ENCODE measurements at places on chromosomes 6 and 20.

- no peak overlapping the region for H3K4me3 ChIP-seq
- H3K36me3 ChIP-seq, result no peaks in the 10 kb centered on the region
- no peaks in the 10 kb centered on the region for H3K4me1 ChIP-seq
- H3K27me3 ChIP-seq, result no peaks in the 10 kb centered on the region
- no peak for DNase-seq
- no peak overlapping the region for H3K27ac ChIP-seq
Measured at GRCh38 chr6:142708651-142709050, 236.3 kb downstream of the HIVEP2 start.

- no peaks in the 10 kb centered on the region for H3K4me1 ChIP-seq
- H3K27me3 ChIP-seq, result no peaks in the 10 kb centered on the region
- H3K27ac ChIP-seq, result no peak overlapping the region
- H3K4me3 ChIP-seq, result no peak overlapping the region
Measured at GRCh38 chr6:2944405-2945152, 26.8 kb downstream of the SERPINB6 start.

DNA sequence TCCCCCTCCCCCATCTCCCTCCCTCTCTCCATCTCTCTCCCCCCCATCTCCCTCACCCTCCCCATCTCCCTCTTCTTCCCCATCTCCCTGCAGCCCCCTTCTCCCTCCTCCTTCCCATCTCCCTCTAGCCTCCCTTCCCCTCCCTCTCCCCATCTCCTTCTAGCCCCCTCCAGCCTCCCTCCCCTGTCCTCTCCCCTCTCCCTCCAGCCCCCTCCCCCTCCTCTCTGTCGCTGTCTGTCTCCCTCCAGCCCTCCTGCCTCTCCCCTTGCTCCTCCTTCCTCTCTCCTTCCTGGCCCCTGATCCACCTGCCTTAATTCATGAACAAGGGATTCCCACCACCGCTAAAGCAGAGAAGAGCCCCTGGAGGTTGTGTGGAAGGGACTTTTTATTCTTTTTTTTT lies 26.9 kb upstream of the CHMP4B start:
- DNase-seq, result no peak
- no peaks in the 10 kb centered on the region for H3K4me1 ChIP-seq
- no peaks in the 10 kb centered on the region for H3K27me3 ChIP-seq
- peaks cover 31% of the 10 kb centered on the region for H3K36me3 ChIP-seq
- no peak overlapping the region for H3K4me3 ChIP-seq

GRCh38 chr6:131431718-131432117 lies 141.3 kb upstream of the ARG1 start:
- no peak overlapping the region for H3K27ac ChIP-seq
- H3K27me3 ChIP-seq, result no peaks in the 10 kb centered on the region
- H3K36me3 ChIP-seq, result no peaks in the 10 kb centered on the region
- no peak overlapping the region for H3K4me3 ChIP-seq

DNA sequence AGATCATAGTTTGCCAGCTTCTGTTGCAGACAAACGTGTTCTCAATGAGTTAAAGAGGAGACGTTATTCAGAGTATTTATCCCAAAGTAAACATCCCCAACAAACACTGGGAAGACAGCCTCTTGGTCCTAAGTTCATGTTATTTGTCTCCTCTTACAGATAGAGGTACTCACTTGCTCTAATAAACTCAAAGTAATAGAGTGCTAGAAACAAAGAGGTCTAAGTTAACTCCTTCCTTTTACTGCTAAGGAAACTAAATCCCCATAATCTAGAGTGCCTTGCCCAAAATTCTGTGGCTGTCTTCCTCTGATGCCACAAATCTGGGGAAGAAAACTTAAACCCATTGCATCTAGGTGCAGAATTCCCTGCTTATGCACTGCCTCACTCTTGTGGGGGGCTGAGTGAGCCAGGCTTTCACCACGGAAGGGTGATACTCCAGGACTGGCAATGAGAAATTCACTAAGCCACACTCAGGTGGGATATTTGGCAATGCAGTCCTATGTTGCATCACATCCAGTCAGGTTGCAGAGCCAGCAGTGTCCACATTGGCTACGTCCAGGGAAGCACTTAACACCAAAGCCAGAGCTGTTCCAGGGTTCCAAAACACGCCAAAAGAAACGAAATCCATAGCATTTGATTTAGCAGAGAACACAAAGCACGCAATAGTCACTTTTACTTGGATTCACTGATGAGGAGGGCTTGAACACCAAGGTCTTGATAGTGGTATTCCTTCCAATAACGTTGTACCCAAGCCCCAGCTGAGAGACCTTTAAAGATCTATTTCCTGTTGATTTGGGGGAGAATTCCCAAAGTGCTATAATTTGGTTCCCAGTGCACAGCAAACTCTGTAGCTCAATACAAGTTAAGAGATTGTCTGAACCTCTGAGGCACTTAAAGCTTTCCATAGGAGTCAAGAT lies 81.0 kb upstream of the FOXQ1 start:
- no peaks in the 10 kb centered on the region for H3K4me1 ChIP-seq
- DNase-seq, result no peak
- no peak overlapping the region for H3K27ac ChIP-seq
- no peaks in the 10 kb centered on the region for H3K27me3 ChIP-seq

DNA sequence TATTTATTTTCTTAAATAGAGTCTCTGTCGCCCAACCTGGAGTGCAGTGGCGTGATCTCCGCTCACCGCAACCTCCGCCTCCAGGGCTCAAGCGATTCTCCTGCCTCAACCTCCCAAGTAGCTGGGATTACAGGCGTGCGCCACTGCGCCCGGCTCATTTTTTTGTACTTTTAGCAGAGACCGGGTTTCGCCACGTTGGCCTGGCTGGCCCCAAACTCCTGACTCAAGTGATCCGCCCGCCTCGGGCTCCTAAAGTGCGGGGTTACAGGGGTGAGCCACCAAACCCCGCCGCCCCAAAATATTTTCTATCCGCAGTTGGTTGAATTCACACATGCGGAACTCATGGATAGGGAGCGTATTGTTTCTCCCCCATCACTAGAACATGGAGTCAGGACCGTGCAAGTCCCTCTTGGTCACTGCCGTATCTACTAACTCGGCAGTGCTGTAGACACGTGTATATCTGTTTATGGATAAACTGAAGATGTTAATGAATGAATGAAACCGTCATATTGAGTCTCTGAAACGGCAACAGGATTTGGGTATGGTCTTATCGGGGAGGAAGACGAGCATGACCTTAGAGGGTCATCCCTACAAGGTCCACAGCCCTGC lies 904 bp downstream of the MKKS start:
- H3K4me3 ChIP-seq, result peak overlapping the region; percentile 85
- H3K27me3 ChIP-seq, result no peaks in the 10 kb centered on the region
- DNase-seq, result no peak
- H3K27ac ChIP-seq, result peak overlapping the region; percentile 87
- H3K36me3 ChIP-seq, result no peaks in the 10 kb centered on the region

GRCh38 chr6:11291582-11291981 lies 59.1 kb upstream of the NEDD9 start:
- no peak overlapping the region for H3K27ac ChIP-seq
- H3K4me1 ChIP-seq, result no peaks in the 10 kb centered on the region
- no peaks in the 10 kb centered on the region for H3K36me3 ChIP-seq
- DNase-seq, result no peak
- no peaks in the 10 kb centered on the region for H3K27me3 ChIP-seq

DNA sequence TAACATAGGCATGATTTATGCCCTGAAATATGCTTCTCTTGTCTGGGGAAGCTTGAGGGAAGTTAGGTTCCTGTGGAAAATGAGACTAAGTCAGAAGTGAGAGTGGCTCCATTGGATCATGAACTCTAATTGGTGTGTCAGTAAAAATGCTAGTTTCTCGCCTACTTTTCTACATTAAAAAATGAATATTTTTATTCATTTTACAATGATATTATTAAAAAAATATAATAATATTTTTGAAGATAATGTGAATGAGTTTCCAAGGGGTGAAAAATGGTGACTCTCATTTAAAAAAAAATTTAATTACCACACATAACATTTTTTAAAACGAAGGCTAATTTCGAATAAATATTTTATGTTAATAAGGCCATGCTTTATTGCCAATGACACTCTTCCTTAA lies 84.2 kb downstream of the HIVEP1 start:
- no peaks in the 10 kb centered on the region for H3K4me1 ChIP-seq
- H3K27ac ChIP-seq, result no peak overlapping the region
- H3K27me3 ChIP-seq, result no peaks in the 10 kb centered on the region

- DNase-seq, result no peak
- no peaks in the 10 kb centered on the region for H3K36me3 ChIP-seq
- H3K27me3 ChIP-seq, result no peaks in the 10 kb centered on the region
- H3K4me3 ChIP-seq, result no peak overlapping the region
- peaks cover 63% of the 10 kb centered on the region for H3K4me1 ChIP-seq
Measured at GRCh38 chr6:63649847-63650265, 14.3 kb downstream of the PHF3 start.

GRCh38 chr20:6579417-6579816 lies 188.1 kb upstream of the BMP2 start:
- H3K27me3 ChIP-seq, result no peaks in the 10 kb centered on the region
- no peak overlapping the region for H3K4me3 ChIP-seq
- H3K27ac ChIP-seq, result no peak overlapping the region
- H3K36me3 ChIP-seq, result no peaks in the 10 kb centered on the region
- H3K4me1 ChIP-seq, result no peaks in the 10 kb centered on the region

GRCh38 chr6:101113468-101114260 lies 232.5 kb upstream of the ASCC3 start:
- no peaks in the 10 kb centered on the region for H3K27me3 ChIP-seq
- DNase-seq, result no peak

GRCh38 chr6:82978362-82978945 lies 87.2 kb downstream of the UBE3D start:
- no peak overlapping the region for H3K4me3 ChIP-seq
- no peaks in the 10 kb centered on the region for H3K36me3 ChIP-seq
- H3K4me1 ChIP-seq, result no peaks in the 10 kb centered on the region
- H3K27me3 ChIP-seq, result no peaks in the 10 kb centered on the region
- H3K27ac ChIP-seq, result no peak overlapping the region

GRCh38 chr6:50843842-50844241 lies 25.2 kb downstream of the TFAP2B start:
- no peak for DNase-seq
- H3K4me3 ChIP-seq, result no peak overlapping the region
- H3K36me3 ChIP-seq, result no peaks in the 10 kb centered on the region
- no peaks in the 10 kb centered on the region for H3K27me3 ChIP-seq

- no peak overlapping the region for H3K27ac ChIP-seq
- H3K36me3 ChIP-seq, result no peaks in the 10 kb centered on the region
- DNase-seq, result no peak
Measured at GRCh38 chr20:32056708-32057483, 4.9 kb downstream of the HCK start.

GRCh38 chr6:111297776-111298175 lies 185.2 kb downstream of the REV3L start:
- no peak overlapping the region for H3K4me3 ChIP-seq
- H3K36me3 ChIP-seq, result peaks cover 20% of the 10 kb centered on the region
- DNase-seq, result no peak
- no peaks in the 10 kb centered on the region for H3K4me1 ChIP-seq
- H3K27ac ChIP-seq, result no peak overlapping the region

GRCh38 chr6:88163616-88164015 lies 2.5 kb downstream of the CNR1 start:
- DNase-seq, result no peak
- H3K4me3 ChIP-seq, result peak overlapping the region; percentile 81
- H3K27ac ChIP-seq, result peak overlapping the region; percentile 20
- no peaks in the 10 kb centered on the region for H3K27me3 ChIP-seq
- H3K36me3 ChIP-seq, result no peaks in the 10 kb centered on the region
- H3K4me1 ChIP-seq, result no peaks in the 10 kb centered on the region

DNA sequence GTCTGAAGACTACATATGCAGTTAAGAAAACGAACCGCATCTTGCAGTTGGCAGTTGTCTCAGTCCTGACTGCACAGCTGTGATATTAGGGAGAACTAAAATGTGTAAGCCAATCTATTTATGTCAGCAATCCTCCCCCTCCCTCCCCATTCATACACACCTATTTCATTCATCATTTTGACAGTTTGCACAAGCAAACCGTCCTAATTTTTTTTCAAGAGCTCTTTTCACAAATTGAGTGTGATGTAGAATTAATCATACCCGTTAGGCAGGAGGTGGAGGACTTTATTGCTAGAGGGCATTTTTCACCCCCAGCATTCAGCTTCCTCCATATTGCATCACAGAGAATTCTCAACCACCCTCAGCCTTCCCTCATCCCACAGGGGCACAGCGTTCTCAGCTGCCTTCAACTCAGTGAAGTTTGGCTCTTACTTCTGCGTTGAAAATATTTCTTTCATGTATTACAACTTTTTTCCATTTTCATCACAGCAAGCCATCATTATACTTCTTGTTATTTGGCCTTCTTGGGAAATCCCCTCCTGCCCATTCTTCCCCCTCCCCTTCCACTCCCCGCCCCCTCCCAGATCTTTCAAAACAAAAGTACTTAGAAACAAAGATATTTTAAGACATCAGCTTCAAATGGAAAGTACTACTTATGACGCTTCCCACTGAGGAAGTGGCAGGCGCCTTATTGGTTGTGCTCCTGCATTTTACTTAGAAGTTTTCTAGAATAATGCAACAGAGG lies 37.5 kb downstream of the NOX3 start:
- peak overlapping the region; percentile 36 for H3K4me3 ChIP-seq
- no peaks in the 10 kb centered on the region for H3K27me3 ChIP-seq
- H3K27ac ChIP-seq, result peak overlapping the region; percentile 46

DNA sequence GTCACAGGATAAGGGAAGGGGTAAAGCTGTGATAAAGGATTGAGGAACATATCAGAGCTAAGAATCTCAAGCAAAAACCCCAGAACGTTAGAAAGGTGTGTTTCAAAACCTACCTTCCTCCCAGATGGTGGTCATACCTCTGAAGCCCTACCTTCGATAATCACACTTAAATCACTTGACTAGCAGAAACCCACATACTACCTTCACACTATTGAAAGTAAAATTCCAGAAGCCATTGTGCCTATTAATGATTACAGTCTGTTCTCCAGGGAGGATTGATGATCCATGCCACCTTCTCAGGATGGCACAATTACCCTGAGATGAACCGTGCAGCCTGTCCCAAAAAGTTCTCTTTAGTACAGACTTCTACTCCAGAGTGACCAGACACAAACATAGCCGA lies 72.3 kb upstream of the SOX4 start:
- no peaks in the 10 kb centered on the region for H3K36me3 ChIP-seq
- DNase-seq, result no peak
- H3K4me1 ChIP-seq, result no peaks in the 10 kb centered on the region
- H3K4me3 ChIP-seq, result no peak overlapping the region
- H3K27me3 ChIP-seq, result no peaks in the 10 kb centered on the region

- H3K27me3 ChIP-seq, result no peaks in the 10 kb centered on the region
- H3K4me1 ChIP-seq, result no peaks in the 10 kb centered on the region
- H3K36me3 ChIP-seq, result no peaks in the 10 kb centered on the region
- no peak for DNase-seq
- no peak overlapping the region for H3K4me3 ChIP-seq
Measured at GRCh38 chr6:162271922-162272321, 455.6 kb downstream of the PRKN start.

GRCh38 chr6:45577836-45578504 lies 200.2 kb upstream of the SUPT3H start:
- no peaks in the 10 kb centered on the region for H3K4me1 ChIP-seq

Measured in tibial artery (tissue), 4 donors.